Hematopoietic multipotent progenitor cell treated with erythropoietin and hydrocortisone succinate and interleukin-3 and kit ligand, for 6 days (in vitro differentiated cells): ENCODE measurements at places on chromosomes 5 and 9.

DNA sequence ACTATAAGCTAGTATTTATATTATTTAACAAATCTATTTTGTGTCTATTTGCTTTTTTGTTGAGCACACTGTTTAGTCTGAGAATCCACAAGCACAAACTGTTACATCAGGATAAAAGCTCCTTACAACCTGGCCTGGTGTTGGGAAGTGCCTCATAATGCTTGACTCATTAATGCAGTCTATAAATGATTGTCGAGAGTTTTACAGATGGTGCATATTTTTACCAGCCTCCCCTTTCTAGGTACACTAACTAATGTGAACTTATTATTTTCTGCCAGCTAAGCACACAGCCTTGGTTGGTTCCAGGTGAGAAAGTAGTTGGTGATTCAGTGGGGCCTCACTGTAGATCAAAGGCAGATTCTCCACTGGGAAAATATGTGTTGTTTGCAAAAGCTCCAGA is 151.0 kb upstream of the ADAMTS16 start:
- no peak for DNase-seq

DNA sequence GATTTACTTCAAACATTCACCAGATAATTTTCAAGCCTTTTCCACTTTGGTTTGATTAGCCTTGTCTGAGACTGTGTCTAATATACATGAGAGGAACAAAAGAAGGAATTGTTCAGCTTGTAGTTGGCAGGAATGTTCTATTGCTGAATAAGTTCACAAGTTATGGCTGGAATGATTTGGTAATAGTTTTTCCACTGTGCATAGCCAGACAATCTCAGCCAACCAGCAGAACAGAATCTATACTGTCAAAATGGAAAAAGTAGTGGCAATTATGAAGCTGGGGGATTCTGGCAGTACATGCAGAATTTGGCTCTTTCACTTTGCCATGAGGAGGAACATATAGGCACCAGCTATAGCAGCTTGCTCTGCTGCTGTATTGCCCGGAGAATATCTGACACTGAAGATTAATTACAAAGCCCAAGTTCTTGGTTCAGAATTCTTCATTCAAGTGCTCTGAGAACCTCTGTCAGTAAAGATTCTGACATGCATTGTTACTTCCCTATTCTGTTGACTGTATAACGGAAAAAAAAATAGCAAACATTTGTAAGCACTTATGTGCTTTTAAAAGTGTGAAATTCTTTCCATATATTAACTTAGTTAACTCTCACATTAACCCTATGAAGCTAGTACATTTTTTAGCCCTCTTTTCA is 150.6 kb downstream of the PRR16 start:
- peak; percentile 9 for DNase-seq

- no peak for DNase-seq
Observed at GRCh38 chr5:143398451-143399237, 4.8 kb downstream of the NR3C1 start.

DNA sequence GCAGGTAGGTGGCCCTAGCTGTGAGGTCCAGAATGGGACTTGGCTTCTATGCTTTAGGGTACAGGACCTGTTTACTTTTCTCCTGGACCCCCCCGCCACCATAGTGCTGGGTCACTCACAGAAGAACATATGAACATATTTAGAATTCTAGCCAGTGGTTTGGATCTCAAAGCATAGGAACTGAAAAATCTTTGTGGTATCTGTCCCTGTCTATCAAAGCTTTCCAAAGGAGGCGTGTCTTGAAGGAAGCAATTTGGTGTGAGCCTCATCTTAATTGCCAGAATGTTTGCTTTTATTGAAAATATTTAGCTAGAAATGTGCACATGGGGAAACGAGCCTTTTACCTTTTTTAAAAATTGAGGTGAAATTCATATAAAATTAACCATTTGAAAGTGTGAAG is 6.2 kb downstream of the PHF2 start:
- DNase-seq: no peak

DNA sequence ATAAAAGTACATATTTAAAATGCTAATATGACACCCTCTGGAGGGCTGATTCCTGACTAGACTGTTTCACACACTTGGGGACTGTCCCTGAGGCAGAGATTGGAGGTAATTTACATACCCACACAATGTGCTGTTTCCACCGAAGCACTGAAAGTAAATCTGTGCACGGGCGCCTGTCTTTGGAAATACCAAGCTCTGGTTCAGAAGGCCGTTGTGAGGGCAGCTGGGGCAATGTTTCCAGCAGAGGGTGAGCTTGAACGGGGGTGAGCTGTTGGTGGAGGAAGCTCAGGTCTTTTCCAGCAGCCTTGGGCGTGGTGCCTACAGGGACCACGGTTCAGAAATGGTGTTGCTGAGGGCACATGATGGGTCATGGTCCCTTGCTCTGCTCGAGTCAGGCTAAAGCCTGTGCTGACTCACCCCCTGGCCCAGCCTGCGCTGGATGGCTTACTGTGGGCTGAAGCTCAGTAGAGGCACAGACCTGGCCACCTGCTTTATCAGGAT is 25.8 kb upstream of the HMCN2 start:
- DNase-seq: peak; percentile 27

- DNase-seq: no peak
Observed at GRCh38 chr5:95090774-95091173, 194.1 kb downstream of the MCTP1 start.

- DNase-seq: no peak
Observed at GRCh38 chr5:132473668-132474067, 16.9 kb downstream of the IRF1 start.

DNA sequence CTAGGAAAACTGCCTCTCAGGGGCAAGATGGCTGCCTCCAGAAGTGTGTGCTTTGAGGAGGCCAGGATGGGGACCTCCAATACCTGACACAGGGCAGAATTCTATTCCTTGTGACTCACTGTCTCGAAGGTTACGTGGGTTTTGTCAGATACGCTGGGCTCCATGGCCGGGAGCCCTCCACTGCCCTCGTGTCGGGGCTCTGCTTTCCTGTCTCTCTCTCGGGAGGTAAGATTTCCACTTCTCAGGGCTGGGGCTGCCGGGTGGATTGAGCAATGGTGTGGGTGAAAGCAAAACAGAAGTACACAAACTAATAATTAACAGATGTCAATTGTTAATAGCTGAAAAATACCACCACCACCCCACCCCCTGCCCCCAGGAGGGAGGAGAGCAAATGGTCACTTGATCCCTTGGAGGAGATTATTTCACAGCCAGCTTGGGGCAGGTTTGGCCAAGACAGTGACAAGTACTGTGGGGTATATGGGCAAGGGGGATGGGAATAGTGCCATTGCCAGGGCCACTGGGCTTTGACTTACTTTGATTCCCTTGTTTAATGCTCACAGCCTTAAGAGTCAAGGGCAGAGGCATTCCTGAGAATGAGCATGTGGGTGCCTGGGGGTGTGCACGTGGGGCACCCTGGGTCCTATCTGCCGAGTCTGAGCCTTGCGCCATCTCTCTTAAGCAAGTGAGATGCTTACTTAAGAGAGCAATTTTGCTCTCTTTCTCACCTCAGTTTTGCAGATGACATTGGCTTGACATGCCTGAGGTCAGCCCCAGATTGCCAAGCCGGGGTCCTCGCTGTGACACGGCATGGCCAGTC is 28.8 kb upstream of the DAB2IP start:
- no peak for DNase-seq

DNA sequence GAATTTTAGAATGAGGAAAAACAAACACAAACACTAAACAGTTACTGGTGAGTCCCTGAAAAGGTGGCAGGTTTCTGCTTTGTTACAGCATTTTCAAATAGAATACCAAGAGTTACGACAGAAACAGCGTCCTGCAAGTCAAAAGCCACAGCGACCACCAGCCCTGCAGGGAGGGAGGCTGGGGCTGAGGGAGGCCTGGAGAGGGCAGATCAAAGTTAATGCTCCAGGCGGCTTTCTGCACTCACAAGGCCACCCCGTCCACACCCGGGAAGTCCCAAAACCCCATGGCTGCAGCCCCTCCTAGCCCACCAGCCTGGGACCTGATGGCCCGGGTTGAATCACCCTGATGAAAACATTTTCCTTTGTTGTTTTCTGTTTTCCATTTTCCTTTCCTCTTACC is 29.3 kb downstream of the COL23A1 start:
- no peak for DNase-seq

- DNase-seq: no peak
Observed at GRCh38 chr5:142925795-142926194, 155.6 kb downstream of the ARHGAP26 start.

DNA sequence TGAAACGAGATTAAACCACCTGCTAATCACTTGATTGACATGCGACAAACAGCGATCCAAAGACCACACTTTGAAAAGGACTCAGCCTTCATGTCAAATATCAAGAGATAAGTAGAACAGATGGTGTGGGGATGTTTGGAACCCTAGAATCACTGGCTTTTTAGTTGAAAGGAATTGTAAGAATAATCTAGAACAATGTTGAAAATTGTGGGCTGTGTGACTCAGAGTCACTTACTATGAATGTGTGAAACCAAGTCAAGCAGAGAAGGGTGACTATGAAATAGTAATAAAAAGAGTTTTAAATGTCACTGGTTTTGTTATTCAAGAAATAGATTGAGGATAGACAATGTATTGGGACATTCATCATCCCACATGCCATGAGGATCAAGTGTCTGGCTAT is 14.1 kb upstream of the C1QTNF3 start:
- DNase-seq: no peak

GRCh38 chr5:3339092-3339797 is 256.4 kb upstream of the IRX1 start:
- no peak for DNase-seq

- no peak for DNase-seq
Observed at GRCh38 chr5:142508591-142508990, 177.3 kb downstream of the FGF1 start.

GRCh38 chr9:105708405-105708804 is 14.1 kb downstream of the TMEM38B start:
- DNase-seq: peak; percentile 26

DNA sequence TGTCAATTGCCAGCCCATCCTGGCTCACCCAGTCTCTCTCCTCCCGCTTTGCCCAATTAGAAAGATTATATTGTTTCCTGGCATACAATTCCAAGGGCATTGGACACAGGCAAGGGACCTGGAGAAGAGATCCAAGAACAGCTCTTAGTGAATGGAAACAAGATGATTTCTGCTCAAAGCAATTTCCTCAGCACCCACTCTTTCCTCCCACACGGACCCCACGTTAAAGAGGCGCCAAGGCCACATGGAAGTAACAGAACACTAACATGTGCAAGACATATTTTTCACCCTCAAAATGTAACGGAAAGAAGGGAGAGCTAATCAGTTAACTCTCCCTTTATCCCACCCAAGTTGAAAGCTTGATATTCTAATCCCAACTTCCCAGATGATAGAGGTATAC is 111.2 kb downstream of the LHFPL2 start:
- no peak for DNase-seq

DNA sequence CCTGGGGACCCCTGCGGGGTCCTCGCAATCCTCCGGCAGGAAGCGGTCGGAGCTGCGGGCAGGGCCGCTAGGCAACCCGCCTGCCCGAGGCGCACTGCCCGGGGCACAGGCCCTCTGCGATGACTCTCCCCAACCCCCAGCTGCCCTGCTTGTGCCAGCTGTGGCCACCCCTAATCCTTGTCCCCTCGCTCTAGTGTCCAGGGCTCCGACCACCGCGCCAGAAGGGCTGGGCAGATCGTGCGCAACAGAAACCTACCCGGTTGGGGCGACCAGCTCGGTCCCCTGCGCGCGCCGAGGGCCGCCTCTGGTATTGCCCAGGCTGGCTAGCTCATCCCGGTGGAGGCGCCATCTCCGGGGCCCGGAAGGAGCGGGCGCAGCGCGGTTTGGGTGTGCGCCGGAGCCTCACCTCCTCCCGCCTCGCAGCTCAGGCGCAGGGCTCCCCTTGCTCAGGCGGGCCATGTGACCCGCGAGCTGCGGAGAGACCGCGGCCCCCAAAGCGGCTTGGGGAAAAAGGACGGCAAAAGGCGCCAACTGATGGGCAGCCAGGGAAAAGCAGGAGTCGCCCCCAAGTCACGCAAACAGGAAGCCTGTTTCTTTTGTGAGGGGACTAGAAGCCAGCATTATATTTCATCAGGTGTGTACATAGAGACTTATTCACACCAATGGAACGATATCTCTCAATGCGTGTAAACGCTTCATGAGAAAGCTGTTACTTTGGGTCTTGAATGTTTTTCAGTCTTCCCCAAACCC is 46.8 kb upstream of the RNF20 start:
- peak; percentile 83 for DNase-seq

DNA sequence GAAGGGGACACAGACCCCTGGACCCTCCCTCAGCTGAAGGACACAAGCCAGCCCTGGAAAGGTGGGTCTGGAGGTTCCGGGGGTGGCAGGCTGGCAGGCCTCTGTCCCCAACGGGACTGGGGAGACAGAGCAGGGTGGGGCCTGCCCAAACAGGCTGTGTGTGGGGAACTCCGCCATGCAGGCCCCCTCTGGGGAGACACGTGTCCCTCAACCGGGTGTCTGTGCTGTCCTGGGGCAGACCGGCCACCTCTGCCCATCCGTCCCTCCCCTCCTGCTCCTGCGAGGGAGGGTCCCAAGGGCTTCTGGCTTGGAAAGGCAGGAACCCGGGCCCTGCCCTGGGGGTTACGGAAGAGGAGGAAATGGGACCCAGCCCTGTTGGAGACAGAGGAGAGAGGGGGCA is 1.4 kb downstream of the SLC34A3 start:
- no peak for DNase-seq

- no peak for DNase-seq
Observed at GRCh38 chr5:106094839-106095238, 1575.9 kb downstream of the EFNA5 start.

- peak; percentile 72 for DNase-seq
Observed at GRCh38 chr9:78130004-78130403, 98.4 kb upstream of the GNAQ start.

DNA sequence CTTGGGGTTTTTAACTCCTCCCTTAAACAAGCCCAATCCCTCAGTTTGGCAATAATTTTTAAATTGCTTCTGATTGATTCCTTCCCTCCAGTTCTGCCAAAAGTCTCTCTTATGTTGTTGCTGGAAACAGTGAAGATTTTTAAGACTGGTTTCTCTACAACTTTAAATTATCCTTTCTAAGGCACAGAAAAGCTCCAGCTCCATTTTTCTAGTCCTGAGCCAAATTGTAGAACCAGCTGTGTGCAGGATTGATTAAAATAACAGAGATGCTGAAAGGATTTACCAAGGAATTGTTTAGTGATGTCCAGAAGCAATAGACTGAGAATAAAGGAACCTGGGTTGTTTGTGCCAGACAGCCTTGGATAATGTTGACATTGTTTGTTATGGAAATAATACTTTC is 111.3 kb downstream of the NUDT12 start:
- DNase-seq: no peak

DNA sequence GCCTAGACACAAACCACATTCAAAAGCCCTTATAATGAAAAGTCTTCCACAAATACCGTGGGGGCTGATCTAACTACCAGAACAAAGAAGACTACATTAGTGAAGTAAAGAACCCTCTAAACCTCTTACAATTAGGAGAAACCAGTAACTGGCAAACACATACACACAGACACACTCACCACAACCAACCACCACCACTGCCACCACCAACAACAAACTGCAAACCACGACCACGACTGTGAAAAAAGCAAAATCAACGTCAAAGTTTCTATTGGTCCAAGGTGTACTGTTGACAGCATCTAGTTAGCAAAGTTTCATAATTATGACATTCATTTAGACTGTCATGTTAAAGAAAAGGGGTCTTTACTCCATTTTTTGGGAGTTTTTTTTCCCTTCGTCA is 2.7 kb downstream of the CDO1 start:
- DNase-seq: no peak
